ENCODE measurements at places on chromosomes 12 and 14.

DNA sequence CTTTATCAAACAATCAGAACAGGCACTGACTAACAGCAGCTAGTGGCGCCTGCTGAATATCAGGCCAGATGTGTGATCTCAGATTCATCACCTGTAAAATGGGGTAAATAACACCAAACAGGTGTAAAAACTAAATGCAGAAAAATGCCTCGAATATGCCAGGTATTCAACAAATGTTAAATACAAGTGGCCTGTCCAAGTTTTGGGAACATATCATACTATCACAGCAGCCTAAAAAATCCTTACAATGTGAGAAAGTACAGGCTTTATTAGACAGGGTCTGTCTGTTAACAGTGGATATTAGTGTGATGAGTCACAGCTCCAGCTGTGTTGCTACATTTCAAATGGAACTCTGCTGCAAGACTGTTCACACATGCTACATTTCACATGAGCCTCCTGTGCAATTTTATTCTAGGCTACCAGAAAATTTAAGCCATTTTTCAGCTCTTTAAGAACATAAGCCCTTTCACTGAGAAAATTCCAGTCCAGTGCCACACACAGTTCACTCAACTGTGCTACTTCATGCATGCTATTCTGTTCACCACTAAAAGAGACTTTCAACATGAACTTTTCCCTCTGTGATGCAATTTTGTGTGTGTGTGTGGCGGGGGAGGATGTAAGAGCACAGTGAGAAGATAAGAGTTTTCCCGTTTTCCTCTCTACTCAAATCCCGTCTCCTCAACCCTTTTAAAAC, 56.7 kb downstream of the MSRB3 start:
- DNase-seq, result no peak

- no peak for DNase-seq
Measured at GRCh38 chr14:51828017-51828797, 32.2 kb upstream of the GNG2 start.

GRCh38 chr14:67994531-67994930, 175.0 kb downstream of the RAD51B start:
- DNase-seq, result no peak

DNA sequence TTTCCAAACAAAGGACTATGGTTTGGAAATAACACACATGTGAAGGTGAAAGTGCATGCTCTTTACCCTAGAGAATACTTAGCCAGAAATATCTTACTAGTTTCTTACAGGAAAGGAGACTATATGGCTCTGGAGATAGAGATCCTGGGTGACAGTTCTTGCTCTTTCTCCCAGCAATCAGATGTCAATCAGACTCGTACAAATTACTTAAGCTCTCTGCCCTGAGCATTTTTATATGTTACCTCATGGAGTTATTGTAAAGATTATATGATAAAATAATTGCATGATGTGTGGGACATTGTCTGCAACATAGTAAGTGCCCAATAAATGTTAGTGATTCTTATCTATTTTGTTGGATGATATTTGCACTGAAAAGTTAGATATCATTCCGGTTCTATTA, 76.8 kb downstream of the FAR2 start:
- DNase-seq, result no peak

- DNase-seq, result no peak
Measured at GRCh38 chr12:89051065-89051677, 301.1 kb downstream of the DUSP6 start.

GRCh38 chr14:65303190-65303898, 109.2 kb upstream of the FUT8 start:
- no peak for DNase-seq

GRCh38 chr12:76250256-76250655, 98.0 kb downstream of the BBS10 start:
- no peak for DNase-seq

DNA sequence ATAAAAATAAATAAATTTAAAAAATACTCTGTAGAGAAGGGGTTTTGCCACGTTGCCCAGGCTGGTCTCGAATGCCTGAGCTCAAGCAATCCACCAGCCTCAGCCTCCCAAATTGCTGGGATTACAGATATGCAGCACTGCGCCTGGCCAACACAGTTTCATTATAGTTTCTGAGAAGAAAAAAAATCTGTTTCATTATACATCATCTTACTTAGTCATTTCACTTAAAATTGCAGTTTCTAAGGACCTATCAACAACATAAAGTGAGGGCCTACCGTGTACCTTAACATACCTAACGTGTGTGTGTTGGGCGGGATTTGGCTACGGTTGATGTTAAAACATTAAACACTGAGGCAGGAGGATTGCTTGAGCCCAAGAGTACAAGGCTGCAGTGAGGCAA, 28.3 kb downstream of the P2RX2 start:
- no peak for DNase-seq

- no peak for DNase-seq
Measured at GRCh38 chr12:104485651-104486362, 29.1 kb downstream of the CHST11 start.

DNA sequence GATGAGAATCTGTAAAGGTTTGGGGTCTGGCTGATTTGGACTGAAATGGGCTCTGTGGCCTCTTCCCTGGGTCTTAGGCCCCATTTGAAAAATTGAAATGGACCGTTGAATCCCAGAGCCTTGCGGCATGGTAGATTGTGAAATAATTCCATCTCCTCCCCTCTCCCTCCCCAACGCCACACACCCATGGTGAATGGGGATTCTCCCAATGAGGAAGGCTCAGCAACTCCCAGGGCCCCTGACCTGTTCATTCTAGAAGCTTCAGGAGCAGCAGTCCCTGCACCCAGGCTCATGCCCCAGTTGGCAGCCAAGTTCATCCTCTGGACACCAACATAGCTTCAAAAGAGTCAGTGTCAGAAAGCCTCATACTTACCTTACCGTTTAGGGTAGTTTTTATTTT, 217.4 kb downstream of the ZFP36L1 start:
- DNase-seq, result no peak

DNA sequence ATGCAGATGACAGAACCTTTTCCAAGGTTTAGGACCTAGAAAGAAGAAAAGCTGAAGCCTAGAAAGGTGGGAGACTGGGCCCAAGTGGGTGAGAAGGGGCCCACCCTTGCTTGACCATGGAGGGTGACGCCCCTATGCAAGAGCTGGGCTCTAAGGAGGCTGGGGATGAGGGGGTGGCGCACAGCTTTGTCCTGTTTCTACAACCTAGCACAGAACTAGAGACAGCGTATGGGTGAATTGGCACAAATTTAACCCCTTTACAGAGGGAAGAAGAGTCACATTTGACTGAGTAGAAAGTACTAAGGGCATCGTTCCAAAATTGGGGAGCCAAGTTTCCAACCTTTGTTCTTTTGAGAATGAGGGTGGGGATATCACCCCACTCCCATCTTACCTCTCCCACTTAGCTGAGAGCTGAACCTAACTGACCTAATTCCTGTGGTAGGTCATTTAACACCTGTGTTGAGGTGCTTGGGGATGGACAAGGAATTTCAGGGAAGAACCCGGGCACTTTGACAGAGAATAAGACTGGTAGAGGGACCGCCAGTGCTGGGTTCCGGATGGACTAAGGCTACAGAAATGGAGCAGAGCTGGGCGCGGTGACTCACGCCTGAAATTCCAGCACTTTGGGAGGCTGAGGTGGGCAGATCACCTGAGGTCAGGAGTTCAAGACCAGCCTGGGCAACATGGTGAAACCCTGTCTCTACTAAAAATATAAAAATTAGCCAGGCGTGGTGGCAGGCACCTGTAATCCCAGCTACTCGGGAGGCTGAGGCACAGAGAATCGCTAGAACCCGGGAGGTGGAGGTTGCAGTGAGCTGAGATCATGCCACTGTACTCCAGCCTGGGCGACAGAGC, 5.2 kb downstream of the NFKBIA start:
- DNase-seq, result peak; percentile 62

- DNase-seq, result no peak
Measured at GRCh38 chr12:116062698-116063097, 214.8 kb downstream of the MED13L start.

- DNase-seq, result no peak
Measured at GRCh38 chr12:31594681-31595080, 3.7 kb upstream of the DENND5B start.

- DNase-seq, result no peak
Measured at GRCh38 chr12:94762259-94762942, 112.0 kb upstream of the TMCC3 start.

DNA sequence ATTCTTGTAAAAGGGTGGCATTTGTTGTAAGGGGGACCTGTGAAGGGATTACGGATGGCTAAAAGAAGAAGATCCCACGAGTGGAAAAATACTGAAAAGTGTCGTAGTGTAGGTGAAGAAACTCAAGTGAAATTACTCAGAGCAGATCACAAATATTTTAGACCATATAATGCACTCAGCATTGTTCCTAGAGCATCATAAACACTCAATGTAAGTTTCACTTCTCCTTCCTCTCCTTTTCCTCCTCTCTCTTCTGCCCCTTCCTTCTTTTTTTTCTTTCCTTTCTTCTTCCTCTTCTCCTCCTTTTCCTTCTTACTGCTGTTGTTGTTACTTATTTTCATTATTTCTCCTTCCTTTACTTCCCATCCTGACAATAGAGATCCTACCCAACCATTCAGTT, 445.6 kb downstream of the ADAMTS20 start:
- DNase-seq, result no peak

DNA sequence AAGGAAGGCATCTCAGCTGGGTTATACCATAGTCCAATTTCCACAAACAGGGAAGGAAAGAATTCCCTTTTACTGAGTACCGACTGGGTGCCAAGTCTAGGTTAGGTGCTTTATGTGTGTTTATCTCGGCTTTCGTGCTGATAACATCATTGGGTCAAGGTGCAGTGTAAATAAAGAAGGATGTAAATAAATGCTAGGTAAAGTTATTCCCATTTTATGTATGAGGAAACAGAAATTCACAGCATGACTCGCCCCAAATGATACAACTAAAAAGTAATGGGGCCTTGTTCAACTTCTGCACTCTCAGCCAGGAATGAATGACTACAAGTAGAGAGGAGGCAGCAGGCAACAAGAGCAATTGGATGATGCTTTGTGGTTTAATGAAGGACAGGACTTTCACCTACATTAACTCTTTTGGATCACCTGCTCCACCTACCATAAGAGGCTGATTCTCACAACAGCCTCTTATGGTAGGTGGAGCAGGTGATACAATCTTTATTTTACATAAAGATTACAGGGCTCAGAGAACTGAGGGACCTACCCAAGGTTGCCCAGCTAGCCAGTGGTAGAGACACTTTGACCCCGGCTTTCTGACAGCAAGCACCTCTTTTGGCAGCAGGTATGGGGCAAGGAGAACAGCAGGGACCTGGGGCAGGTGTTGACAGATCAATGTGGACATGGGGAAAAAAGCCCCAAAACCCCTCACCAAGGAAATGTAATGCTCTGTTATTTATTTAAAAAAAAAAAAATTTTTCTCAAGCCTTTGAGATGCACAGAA, 213.4 kb upstream of the NUDT4 start:
- no peak for DNase-seq

DNA sequence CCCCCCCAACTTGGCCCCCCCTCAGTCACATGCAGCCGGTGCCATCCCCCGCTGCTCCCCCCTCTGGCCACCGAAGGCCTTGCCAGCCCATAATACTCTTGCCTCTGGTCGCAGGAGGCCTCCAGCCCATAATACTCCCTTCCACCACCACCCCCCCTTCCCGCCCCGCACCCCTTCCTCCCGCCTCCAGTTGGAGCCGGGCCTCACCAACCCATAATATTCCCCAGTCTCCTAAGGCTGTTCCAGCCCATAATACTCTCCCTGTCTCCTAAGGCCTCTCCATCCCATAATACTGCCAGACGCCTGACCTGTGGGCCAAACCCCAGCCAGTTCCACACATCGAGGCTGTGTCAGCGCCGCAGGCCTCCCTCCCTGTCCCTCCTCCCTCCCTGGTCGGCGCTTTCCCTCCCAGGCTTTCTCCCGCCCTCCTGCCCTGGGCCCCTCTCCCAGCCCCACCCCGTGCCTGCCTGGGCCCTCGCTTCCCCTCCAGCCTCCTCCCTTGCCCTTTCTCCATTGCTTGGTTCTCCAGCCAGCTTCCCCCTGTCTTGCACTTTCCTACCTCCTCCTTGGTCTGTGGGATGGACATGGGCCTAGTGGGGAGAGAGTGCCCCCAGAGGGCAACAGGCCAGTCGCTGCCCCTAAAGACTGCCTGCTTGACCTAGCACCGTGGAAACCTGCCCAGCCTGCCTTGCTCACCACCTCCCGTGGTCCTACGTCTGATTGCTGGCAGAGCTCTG, 6.8 kb upstream of the CHD4 start:
- peak; percentile 93 for DNase-seq

GRCh38 chr12:101459642-101460346, 15.3 kb upstream of the SPIC start:
- DNase-seq, result no peak

DNA sequence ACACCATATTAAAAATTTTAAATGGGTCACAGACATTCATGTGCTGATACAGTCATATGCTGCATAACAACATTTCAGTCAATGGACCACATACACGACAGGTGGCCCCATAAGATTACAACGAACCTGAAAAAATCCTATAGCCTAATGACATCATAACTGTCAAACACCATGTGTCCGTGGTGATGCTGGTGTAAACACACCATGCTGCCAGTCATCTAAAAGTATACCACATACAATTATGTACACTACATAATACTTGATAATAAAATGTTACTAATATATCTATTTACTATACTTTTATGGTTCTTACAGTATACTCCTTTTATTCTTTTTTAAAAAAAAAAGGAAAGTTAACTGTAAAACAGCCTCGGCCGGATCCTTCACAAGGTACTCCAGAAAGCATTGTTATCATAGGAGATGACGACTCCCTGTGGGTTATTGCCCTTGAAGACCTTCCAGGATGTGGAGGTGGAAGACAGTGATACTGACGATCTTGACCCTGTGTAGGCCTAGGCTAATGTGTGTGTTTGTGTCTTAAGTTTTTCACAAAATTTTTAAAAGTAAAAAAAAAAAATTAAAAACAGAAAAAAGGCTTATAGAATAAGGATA, 5.0 kb upstream of the TDG start:
- no peak for DNase-seq

- no peak for DNase-seq
Measured at GRCh38 chr14:60051721-60052221, 40.0 kb upstream of the PCNX4 start.

- DNase-seq, result no peak
Measured at GRCh38 chr14:85987907-85988306, 458.0 kb downstream of the FLRT2 start.

DNA sequence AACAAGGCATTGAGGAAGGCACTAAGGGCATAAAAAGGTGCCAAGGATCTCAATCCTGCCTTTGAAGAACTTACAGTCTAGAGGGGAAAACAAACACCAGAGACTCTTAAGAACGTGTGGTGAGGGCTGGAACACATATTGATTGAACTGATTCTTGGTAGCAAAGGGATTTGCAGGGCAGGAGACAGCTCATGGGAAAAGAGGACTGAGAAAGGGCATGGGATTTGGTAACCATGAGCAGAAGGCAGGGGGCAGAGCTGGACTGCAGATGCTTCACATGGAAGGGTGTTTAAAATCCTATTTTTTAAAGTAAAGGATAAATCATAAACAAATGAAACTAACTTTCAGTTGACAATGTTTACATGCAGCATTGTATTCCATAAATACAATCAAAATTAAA, 203.1 kb downstream of the ITPR2 start:
- DNase-seq, result no peak

Measured in upper lobe of right lung (tissue), 1 donor.